ENCODE measurements at places on chromosomes 16 and 17.

- H3K27me3 ChIP-seq: no peaks in the 10 kb centered on the region
- no peak for DNase-seq
- peaks cover 14% of the 10 kb centered on the region for H3K36me3 ChIP-seq
Observed at GRCh38 chr17:80836971-80837481, 154.6 kb upstream of the CHMP6 start.

GRCh38 chr17:43428524-43428923 lies 29.7 kb downstream of the ARL4D start:
- no peak overlapping the region for H3K4me3 ChIP-seq
- H3K27ac ChIP-seq: no peak overlapping the region
- no peak for DNase-seq
- no peaks in the 10 kb centered on the region for H3K36me3 ChIP-seq
- peaks cover 38% of the 10 kb centered on the region for H3K27me3 ChIP-seq

- no peaks in the 10 kb centered on the region for H3K27me3 ChIP-seq
- H3K36me3 ChIP-seq: no peaks in the 10 kb centered on the region
- no peak for DNase-seq
- no peak overlapping the region for H3K4me3 ChIP-seq
Observed at GRCh38 chr16:76729525-76729924, 452.3 kb downstream of the CNTNAP4 start.

- no peak overlapping the region for H3K27ac ChIP-seq
- no peak overlapping the region for H3K4me3 ChIP-seq
- H3K4me1 ChIP-seq: peaks cover 45% of the 10 kb centered on the region
- H3K36me3 ChIP-seq: no peaks in the 10 kb centered on the region
- no peak for DNase-seq
- no peaks in the 10 kb centered on the region for H3K27me3 ChIP-seq
Observed at GRCh38 chr17:60383379-60383778, 8.6 kb downstream of the USP32 start.

DNA sequence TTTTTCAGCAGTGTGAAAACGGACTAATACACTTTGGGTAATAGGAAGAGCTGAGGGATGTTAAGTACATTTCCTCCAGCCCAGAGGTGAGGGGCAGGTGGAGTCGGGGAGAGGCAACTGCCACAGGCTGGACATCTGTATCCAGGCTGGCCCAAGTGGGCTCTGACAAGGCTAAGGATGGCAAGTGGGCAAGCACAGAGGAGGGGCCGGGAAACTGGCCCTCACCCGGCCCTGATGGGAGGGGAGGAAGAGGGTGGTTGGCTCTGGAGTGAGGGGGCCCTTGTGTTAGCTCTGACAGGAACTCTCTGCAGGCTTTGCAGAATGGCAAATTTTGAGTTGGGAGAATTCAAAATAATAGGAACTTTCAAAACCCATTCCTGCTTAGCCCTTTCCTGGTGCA lies 251.0 kb upstream of the TNRC6C start:
- H3K27me3 ChIP-seq: no peaks in the 10 kb centered on the region
- no peak for DNase-seq
- H3K4me3 ChIP-seq: no peak overlapping the region
- H3K4me1 ChIP-seq: no peaks in the 10 kb centered on the region

GRCh38 chr17:50507871-50508572 lies at the start of gene MYCBPAP:
MYCBPAP (plus strand) TSS chr17:50508439; CDS start chr17:50508675, 236 bp downstream.
- no peaks in the 10 kb centered on the region for H3K27me3 ChIP-seq
- DNase-seq: peak; percentile 86
- H3K4me3 ChIP-seq: peak within 1 kb of the TSS; percentile 76
- H3K27ac ChIP-seq: peak within 1 kb of the TSS; percentile 78

- H3K27ac ChIP-seq: peak overlapping the region; percentile 74
- H3K4me1 ChIP-seq: peaks cover 99% of the 10 kb centered on the region
- H3K27me3 ChIP-seq: no peaks in the 10 kb centered on the region
- peak; percentile 24 for DNase-seq
- H3K36me3 ChIP-seq: peaks cover 18% of the 10 kb centered on the region
Observed at GRCh38 chr17:18191236-18191667, 7.6 kb downstream of the ALKBH5 start.

DNA sequence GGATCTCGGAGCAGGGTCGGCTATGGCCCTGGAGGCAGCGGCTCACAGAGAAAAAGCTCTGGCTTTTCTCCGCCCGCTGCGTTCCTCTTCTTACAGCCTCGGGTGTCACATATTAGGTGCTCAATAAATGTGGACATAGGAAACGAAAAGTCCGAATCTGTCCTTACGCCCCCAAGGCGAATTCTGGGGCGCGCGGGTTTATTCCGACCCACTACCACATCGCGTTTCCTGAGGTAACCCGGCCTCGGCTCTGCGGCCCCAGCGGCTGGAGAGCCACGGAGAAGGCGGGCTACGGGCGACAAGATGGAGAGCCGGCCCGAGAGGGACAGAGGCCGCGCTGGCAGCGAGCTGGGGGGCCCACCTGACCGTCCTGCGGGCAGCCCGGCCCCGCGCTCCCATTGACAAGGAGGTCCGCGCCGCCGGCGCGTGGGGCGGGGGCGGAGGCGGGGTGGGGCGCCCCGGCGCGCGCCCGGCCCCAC lies 573 bp upstream of the GNAO1 start:
- H3K36me3 ChIP-seq: no peaks in the 10 kb centered on the region
- peak overlapping the region; percentile 92 for H3K27ac ChIP-seq
- H3K4me1 ChIP-seq: peaks cover 54% of the 10 kb centered on the region
- peak overlapping the region; percentile 86 for H3K4me3 ChIP-seq
- H3K27me3 ChIP-seq: peaks cover 41% of the 10 kb centered on the region

DNA sequence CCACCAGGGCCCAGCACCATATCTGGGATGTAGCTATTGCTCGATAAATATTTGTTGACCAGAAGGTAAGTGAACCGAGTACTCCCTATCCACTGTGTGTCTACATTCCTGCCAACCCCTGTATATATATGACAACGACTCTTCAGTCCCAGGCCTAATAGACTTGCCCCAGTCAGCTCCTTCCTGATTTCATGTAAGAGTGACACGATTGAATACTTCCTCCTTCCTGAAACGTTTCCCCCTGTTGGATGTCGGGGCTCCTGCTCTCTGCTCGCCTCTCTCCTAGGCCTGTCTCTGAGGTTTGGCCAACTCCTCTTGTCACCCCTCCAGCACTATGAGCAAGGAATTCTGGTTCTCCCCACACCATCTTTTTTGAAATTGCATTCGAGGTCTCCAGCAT lies 178.9 kb downstream of the PRKCA start:
- H3K4me3 ChIP-seq: no peak overlapping the region
- no peak for DNase-seq
- H3K4me1 ChIP-seq: no peaks in the 10 kb centered on the region
- H3K36me3 ChIP-seq: no peaks in the 10 kb centered on the region
- no peak overlapping the region for H3K27ac ChIP-seq

DNA sequence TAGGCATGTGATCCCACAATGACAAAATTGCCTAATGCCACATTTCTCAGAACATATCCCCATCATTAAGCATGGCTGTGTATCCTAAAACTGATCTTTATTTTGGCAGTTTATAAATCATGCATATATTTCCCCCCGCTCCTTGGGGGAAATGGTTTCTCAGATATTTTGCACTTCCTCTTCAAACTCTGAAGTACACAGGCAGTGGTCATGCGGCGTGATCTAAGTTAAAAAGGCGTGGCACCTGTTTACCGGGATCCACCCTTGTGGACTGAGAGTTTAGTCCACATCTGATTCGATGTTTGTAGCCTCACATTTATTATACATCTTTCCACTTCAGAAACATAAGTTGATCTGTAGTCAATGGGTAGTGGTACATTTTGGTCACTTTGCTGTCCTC lies 51.4 kb downstream of the USP10 start:
- DNase-seq: no peak
- no peak overlapping the region for H3K27ac ChIP-seq
- H3K4me1 ChIP-seq: peaks cover 43% of the 10 kb centered on the region
- peaks cover 3% of the 10 kb centered on the region for H3K36me3 ChIP-seq

DNA sequence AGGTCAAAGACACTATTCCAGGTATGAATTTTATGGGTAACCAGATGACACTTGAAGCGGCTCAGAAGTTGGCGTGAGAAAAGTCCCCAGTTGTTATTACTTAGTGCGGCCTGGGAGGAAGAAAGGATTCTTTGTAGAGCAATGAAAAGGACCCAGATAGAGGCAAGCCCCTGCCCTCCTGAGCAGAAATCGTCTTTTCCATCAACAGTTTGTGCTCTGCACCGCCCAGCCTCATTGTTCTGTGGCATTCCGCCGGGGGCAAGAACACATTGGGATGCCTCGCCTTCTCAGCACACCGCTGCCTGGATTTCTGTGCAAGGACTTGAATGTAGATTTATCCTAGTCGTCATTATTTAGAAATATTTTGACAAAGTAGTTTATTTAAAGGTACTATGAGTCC lies 32.7 kb upstream of the CRHR1 start:
- no peak for DNase-seq
- no peaks in the 10 kb centered on the region for H3K36me3 ChIP-seq
- peaks cover 81% of the 10 kb centered on the region for H3K27me3 ChIP-seq

- no peak overlapping the region for H3K4me3 ChIP-seq
- H3K36me3 ChIP-seq: no peaks in the 10 kb centered on the region
- no peaks in the 10 kb centered on the region for H3K27me3 ChIP-seq
- no peak for DNase-seq
Observed at GRCh38 chr16:81263470-81264220, 25.2 kb downstream of the BCO1 start.
